ENCODE measurements at places on chromosomes 3 and 15. TPM values are rescaled to one million over a fixed set of nuclear protein-coding genes. Genes with fewer than 3 reads are reported as not detected.

DNA sequence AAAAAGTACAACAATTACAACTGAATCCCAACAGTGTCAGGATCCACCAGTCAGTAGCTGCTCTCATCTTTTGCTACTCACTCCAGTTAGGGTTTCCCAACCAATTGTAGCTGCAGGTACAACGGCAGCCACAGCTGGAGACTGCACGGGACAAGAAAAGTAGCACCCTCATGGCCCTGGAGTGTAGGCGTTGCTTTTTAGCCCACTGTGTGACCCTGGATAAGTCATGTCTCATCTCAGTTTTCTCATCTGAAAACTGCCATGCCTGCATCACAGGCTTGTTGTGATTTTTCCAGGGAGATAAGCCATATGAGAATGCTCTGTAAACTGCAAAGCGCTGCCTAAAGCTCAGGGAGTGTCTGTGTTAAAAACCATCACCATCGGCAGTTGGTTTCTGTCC is 535.6 kb upstream of the IL12A start:
- no peak overlapping the region for H3K4me3 ChIP-seq
- no peaks in the 10 kb centered on the region for H3K27me3 ChIP-seq
- no peak overlapping the region for H3K27ac ChIP-seq
- DNase-seq, result peak; percentile 81
- H3K4me1 ChIP-seq, result no peaks in the 10 kb centered on the region
- no peaks in the 10 kb centered on the region for H3K36me3 ChIP-seq

DNA sequence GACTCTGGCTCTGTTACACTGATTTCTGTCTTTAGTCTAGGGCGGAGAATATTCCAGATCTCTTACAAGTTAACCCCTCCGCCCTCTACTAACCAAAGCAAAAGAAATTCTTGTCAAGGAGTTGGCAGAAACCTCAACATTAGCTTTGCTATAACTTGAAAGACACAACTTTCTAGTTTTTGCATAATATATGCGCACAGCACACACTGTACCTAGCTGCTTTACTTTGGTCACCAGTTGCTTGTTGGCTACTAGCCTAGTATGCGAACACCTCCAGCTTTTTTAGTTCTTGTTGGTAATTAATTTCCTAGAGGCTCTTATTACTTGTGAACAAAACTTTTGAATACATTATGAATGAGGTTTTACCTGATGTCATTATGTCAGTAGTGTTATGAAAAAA is 348.8 kb upstream of the C2CD4B start:
- H3K27ac ChIP-seq, result no peak overlapping the region
- no peaks in the 10 kb centered on the region for H3K4me1 ChIP-seq
- H3K36me3 ChIP-seq, result no peaks in the 10 kb centered on the region
- H3K4me3 ChIP-seq, result no peak overlapping the region

DNA sequence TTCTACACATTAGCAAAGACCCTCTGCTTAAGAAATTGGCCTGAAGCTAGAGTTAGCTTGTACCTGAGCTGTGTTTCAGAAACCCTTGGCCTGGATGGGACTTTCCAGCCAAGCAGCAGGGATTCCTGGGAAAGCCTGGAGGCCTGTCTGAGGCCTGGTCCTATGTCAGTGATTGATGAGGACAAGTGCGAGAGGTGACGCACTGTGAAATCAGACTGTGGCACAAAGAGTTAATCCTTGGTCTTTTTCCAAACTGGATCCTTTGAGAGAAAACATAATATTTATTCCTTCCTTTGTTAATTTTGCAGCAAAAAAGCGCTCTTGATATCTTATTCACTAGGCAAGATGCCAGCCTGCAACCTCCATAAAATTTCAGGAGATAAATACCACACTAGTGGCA is 225.0 kb upstream of the ATP11B start:
- H3K27ac ChIP-seq, result no peak overlapping the region
- no peak for DNase-seq
- H3K36me3 ChIP-seq, result no peaks in the 10 kb centered on the region
- H3K27me3 ChIP-seq, result no peaks in the 10 kb centered on the region

- no peak overlapping the region for H3K4me3 ChIP-seq
- DNase-seq, result no peak
- H3K4me1 ChIP-seq, result no peaks in the 10 kb centered on the region
- no peaks in the 10 kb centered on the region for H3K27me3 ChIP-seq
- H3K27ac ChIP-seq, result no peak overlapping the region
- no peaks in the 10 kb centered on the region for H3K36me3 ChIP-seq
Measured at GRCh38 chr15:72421484-72421883, 23.4 kb downstream of the TMEM202 start.

GRCh38 chr3:40464339-40465110 is 7.4 kb downstream of the RPL14 start:
- peaks cover 4% of the 10 kb centered on the region for H3K4me1 ChIP-seq
- no peak for DNase-seq
- H3K4me3 ChIP-seq, result no peak overlapping the region
- H3K27me3 ChIP-seq, result no peaks in the 10 kb centered on the region
- no peak overlapping the region for H3K27ac ChIP-seq

GRCh38 chr15:75650908-75651809 is 3.4 kb downstream of the SNX33 start:
- peak overlapping the region; percentile 82 for H3K4me3 ChIP-seq
- peaks cover 78% of the 10 kb centered on the region for H3K4me1 ChIP-seq
- peaks cover 26% of the 10 kb centered on the region for H3K36me3 ChIP-seq
- no peaks in the 10 kb centered on the region for H3K27me3 ChIP-seq
- no peak for DNase-seq

GRCh38 chr15:70430069-70430468 is 332.4 kb upstream of the TLE3 start:
- H3K4me3 ChIP-seq, result no peak overlapping the region
- H3K27me3 ChIP-seq, result no peaks in the 10 kb centered on the region
- no peak overlapping the region for H3K27ac ChIP-seq
- no peaks in the 10 kb centered on the region for H3K4me1 ChIP-seq
- H3K36me3 ChIP-seq, result no peaks in the 10 kb centered on the region
- DNase-seq, result no peak

DNA sequence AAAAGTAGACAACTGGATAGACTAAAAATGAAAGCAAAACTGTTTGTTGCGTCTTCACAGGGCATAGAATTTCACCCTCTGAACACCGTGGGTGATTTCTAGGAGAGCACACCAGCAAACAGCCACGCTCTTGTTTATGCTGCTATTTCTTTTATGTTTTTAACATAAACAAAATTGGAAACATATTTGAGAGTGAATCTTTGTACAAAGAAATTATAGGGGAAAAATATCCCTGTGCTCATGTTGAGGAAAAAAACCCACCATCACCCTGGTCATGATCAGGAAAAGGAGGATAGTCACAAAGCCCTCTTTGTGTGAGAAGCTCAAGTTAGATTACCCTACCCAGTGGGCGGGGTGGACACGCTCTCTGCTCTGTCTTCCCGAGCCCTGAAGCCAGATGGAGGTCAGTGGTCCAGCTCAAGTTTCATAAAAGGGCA is 313.3 kb downstream of the SATB1 start:
- no peak for DNase-seq
- no peak overlapping the region for H3K27ac ChIP-seq
- no peaks in the 10 kb centered on the region for H3K27me3 ChIP-seq
- H3K36me3 ChIP-seq, result no peaks in the 10 kb centered on the region
- H3K4me3 ChIP-seq, result no peak overlapping the region
- H3K4me1 ChIP-seq, result no peaks in the 10 kb centered on the region

GRCh38 chr3:156536524-156537316 is 18.2 kb downstream of the SSR3 start:
- peaks cover 89% of the 10 kb centered on the region for H3K4me1 ChIP-seq
- DNase-seq, result no peak
- H3K27ac ChIP-seq, result peak overlapping the region; percentile 83

GRCh38 chr3:17140670-17141505 is 256.1 kb downstream of the PLCL2 start:
- no peaks in the 10 kb centered on the region for H3K36me3 ChIP-seq
- no peak overlapping the region for H3K4me3 ChIP-seq
- no peak for DNase-seq
- H3K27me3 ChIP-seq, result no peaks in the 10 kb centered on the region
- H3K4me1 ChIP-seq, result no peaks in the 10 kb centered on the region

DNA sequence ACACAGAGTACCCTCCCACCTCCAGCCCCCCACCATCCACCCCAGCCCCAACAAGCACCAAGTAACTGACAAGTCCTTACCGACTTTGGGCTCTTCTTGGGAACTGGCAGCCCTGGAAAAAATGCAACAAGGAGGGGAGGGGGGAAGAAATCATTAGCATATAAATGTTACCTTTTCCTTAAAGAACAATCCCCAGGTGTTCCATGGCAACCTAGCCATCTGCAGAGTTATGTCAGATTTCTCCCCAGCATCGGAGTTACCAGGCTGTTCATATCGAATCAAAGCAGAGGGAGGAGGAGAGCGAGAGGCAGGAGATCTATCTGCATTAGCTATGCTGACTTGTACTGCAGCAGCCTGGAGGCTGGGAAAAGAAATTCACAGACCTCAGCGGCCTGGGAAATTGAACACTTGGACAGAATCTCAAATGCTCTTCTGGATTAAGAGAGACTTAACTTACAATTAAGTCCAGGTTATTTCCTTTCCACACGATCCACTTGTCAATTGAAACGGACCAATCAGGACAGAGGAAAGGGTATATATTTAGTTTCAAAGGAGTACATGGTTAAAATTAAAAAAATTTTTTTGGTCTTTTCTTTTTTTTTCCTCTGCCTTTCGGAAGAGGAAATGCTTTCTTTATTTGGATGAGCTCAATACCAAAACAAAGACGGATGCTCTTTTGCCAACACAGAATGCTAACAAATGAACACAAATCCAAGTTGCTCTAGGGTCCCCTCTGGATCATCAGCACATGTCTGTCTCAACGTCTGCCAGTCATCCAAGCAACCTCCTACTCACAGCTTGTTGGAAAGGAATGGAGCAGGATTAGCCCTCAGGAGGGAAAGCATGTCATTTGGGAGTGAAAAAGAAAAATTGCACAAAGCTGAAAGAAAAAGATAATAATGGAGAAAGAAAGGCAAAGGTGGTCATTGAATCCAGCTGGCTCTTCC is 637.1 kb downstream of the MAGI1 start:
- H3K27ac ChIP-seq, result no peak overlapping the region
- DNase-seq, result no peak
- no peaks in the 10 kb centered on the region for H3K27me3 ChIP-seq
- no peaks in the 10 kb centered on the region for H3K4me1 ChIP-seq
- H3K36me3 ChIP-seq, result no peaks in the 10 kb centered on the region

MYEF2 gene
- total RNA-seq, result 41.1 TPM

NSMCE3 gene
- 18.1 TPM for total RNA-seq

GUCA1C gene
- not detected for total RNA-seq

- no peak overlapping the region for H3K4me3 ChIP-seq
- peak; percentile 31 for DNase-seq
- H3K27ac ChIP-seq, result no peak overlapping the region
- peaks cover 7% of the 10 kb centered on the region for H3K4me1 ChIP-seq
- no peaks in the 10 kb centered on the region for H3K36me3 ChIP-seq
Measured at GRCh38 chr3:134803051-134803505, 8.0 kb downstream of the EPHB1 start.

CAPN3 gene
- total RNA-seq, result 6.7 TPM

DNA sequence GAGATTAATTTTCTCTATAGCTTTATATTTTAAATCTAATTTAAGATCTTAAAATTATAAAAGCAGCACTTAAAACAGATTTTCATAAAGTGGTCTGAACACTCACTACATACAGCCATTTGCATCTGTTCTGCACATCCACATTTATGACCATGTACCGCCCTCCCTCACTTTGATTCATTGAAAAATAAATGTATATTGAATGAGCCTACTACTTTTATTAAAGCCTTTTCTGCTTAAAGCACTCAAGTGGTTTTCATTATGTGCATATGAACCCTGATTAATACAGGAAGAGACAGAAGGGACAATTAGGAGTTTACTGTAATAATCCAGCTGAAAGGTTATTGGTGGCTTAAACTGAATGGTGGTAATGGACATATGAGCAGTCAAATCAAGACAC is 129.4 kb downstream of the DLG1 start:
- DNase-seq, result no peak
- H3K4me3 ChIP-seq, result no peak overlapping the region
- H3K36me3 ChIP-seq, result no peaks in the 10 kb centered on the region
- no peak overlapping the region for H3K27ac ChIP-seq

DNA sequence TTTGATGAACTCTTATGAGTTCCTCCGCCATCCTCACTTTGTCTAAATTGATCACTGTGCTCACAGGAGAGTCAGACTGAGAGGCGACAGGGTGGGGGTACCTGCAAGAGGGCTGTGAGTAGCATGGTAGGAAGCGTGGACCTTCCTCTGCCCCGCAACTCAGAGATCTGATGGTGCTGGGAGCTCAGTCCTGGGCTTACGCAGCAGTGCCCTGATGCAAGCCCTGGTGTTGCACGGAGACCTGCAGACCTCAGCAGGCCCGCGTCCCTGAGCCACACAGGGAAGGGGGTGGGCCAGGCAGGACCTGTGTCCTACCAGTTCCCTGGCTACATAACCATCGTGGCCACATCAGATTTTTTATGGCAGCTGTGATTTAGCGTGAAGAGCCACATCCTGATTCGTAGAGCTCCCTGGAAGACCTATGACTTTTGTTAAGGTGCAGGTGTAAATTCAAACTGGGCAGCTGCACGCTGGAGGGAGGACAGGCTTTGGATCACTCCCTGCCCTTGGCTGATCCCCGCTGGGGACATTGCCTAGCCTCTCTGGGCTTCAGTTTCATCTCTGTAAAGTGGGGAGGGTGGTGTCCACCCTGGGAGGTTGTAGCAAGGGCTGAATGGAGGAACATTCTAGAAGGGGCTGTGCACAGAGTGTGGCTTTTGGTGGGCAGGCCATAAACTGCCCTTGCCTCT is 176.1 kb downstream of the KLF13 start:
- H3K4me1 ChIP-seq, result no peaks in the 10 kb centered on the region
- no peak overlapping the region for H3K27ac ChIP-seq
- DNase-seq, result peak; percentile 86
- H3K4me3 ChIP-seq, result no peak overlapping the region
- no peaks in the 10 kb centered on the region for H3K27me3 ChIP-seq

ROPN1 gene
- total RNA-seq, result not detected

DNA sequence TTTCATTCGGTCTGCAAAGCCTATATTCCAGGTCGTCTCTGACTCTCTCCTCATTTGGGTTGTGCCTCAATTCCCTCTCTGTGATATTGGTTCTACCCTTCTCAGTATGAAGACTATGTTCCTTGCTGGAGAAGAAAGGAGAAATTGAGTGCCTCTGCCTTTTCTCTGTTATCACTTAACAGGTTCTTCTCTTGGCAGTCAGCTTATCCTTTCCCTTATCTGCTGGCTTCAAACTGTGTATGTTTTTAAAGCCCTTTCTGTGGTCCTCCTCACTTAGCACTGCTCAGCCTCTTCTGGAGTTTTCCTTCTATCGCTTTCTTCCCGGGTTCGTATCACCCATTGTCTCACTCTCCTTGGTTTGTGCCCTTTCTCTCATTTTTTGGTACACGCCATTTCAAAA is 65.3 kb upstream of the FSTL1 start:
- peaks cover 14% of the 10 kb centered on the region for H3K4me1 ChIP-seq
- no peak for DNase-seq
- H3K4me3 ChIP-seq, result no peak overlapping the region
- no peaks in the 10 kb centered on the region for H3K36me3 ChIP-seq

DNA sequence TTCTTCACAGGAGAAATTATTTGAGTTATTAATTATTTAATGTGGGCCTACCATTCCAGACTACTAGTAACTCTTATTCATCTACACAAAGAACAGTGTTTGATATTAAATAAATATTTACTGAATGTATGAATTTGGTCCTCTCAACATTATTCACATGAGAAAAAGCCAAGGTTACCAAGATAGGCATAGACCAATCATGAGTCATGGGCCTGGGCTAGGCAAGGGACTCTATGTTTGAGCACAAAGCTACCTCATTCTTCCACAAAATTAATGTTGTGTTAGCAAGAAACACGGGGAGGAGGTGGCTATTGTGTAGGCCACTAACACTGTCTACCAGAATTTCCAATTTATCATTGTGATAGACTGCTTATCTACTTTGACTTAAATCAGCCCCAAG is 115.7 kb downstream of the SERPINI1 start:
- H3K4me1 ChIP-seq, result no peaks in the 10 kb centered on the region
- no peaks in the 10 kb centered on the region for H3K27me3 ChIP-seq
- no peak overlapping the region for H3K4me3 ChIP-seq
- DNase-seq, result no peak
- no peaks in the 10 kb centered on the region for H3K36me3 ChIP-seq
